ENCODE measurements at places on chromosomes 1 and 21.

DNA sequence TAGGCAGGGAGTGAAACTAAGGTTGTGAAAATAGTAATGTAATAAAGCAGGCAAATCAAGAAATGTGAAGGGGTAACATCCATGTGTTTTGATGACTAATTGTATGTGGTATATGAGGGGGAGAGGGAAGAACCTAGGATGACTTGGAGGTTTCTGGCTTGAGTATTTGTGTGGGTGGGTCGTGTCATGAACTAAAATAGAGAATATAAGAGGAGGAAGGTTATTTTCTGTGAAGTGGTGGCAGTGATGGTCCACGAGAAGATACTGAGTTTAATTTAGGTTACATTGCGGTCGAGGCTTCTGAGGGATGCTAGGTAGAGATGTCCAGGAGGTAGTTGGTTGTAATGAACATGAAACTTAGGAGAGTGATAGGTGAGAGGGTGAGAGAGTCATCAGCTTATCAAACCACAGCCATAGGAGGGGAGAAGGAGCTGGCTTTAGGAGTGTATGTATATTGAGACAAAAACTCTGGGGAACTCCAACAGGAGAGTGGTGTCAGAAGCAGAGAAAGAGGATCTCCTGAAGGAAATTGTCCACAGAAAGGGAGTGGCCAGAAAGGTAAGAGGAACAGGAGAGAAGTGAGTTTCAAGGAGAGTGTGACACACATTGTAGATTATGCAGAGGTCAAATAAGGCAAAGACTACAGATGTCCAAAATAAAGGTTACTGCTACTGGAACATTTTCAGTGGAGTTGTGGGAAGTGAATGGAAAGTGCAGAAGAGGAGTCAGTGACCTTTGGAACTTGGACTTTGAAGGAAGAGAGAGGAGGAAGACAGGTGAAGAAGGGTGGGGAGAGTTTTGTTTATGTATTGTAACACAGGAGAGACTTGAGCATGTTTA lies 89.0 kb upstream of the MACF1 start:
- no peak for DNase-seq

DNA sequence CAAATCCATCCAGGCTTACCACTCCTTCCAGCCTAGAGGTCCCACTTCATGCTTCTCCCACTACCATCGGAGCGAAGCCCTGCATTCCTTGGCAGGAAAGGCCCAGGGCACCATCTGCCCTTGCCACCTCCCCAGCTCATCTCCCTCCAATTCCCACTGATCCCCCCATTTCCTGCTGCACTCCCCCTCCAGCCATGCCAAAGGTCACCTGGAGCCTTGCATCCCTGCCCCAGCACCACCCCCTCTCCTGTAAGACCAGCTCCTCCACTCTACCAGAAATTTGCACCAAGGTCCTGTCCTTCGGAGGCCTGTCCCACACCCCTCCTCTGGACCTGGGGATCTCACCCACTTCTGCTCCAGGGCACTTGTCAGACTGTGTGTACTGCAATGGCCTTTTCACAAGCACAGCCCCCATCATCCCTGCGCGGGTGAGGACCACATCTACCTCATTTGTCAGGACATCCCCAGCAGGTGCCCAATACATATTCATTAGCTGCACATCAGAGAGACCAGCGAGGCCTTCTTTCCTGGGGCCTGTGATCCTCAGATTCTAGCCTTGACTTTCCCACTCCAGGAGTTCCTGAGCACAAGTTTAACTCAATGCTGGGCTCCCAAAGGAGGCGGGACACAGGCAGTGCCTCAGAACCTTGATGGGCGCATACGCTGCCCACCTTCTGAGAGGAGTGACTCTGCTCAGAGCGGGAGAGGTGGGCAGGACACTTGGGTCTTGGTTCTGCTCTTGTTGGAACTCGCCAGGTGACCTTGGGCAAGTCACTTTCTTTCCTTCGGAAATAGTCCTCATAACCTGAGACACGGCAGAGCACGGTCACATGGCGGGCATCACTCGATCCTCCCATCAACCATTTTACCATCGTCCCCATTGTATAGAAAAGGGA lies 49.9 kb upstream of the EDN2 start:
- no peak for DNase-seq

GRCh38 chr1:174157157-174157806 lies 2.0 kb upstream of the RABGAP1L start:
- DNase-seq: no peak

- no peak for DNase-seq
Observed at GRCh38 chr1:179166663-179167417, 62.6 kb downstream of the ABL2 start.

DNA sequence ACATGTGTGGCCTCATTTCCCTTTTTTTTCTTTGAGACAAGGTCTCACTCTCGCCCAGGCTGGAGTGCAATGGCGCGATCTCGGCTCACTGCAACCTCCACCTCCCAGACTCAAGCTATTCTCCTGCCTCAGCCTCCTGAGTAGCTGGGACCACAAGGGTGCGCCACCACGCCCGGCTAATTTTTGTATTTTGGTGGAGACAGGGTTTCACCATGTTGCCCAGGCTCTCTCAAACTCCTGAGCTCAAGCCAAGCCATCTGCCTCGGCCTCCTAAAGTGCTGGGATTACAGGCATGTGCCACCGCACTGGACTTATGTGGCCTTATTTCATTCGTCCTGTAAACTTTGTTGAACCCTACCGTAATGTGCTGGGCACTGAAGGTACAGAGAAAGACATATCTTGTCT lies 569 bp upstream of the WARS2 start:
- no peak for DNase-seq

- DNase-seq: no peak
Observed at GRCh38 chr1:28905921-28906666, 8.3 kb upstream of the EPB41 start.

- DNase-seq: no peak
Observed at GRCh38 chr1:116318897-116319296, 54.1 kb upstream of the ATP1A1 start.

DNA sequence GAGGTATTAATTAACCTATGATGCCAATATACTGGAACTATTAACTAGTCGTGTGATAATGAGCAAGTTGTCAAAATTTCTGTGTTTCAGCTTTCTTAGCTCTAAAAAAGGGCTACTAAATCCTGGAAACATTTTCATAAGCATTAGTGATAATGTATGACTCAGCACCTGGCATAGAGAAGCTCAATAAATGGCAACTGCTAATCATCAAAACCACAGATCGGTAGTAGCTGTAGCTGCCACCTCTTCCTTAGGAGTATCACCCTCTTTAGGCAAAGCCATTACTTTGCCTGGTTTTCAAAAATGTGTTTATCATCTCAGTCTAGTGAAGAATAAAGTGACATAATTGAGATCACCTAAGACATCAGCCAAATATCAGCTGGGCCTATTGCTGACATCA lies 75.5 kb downstream of the TPR start:
- no peak for DNase-seq

DNA sequence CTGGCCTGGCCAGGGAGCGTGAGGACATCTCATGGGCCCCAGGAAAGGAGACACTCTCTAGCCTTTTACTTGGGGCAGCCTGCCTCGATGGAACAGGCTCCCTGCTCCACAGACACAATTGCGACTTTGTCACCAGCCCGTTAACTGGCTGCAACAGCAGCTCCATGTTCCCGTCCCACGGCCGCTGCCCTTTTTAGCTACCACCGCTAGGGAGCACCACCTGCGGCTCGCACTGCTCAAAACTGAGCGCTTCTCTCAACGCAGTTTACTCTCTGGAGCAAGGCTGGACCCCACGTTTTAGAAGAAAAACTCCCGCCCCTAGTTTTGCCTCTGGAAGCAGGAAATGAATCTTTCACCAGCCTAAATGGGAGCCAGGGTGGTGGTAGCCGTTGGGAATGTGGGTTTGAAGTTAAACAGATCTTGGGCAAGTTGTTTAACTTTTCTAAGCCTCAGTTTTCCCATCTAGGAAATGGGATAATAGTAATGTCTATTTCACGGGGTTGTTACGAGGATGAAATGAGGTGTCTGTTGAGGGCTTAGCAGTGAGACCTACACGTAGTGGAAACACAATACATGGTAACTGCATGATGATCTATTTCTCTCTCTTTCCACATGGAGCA lies 3.5 kb upstream of the LRRC38 start:
- no peak for DNase-seq

GRCh38 chr1:1253972-1254666 lies 7.6 kb upstream of the C1QTNF12 start:
- DNase-seq: no peak

DNA sequence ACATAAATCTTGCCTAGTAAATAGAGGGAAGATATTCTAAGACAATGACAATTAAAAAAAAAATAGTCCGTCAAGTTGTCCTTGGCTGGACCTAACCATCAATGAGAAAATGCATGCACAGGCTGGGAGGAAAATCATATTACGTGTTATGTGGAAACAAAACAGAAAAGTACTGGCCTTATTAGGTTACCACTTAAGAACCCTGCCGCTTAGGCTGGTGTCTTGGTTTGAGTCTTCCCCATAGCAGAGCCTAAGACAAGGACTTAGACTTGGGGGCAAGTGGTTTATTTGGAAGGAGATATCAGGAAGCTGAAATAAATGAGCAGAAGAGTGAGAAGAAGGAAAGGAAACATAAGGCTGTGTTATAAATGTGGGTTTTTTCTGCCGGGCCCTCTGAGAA lies 186.4 kb downstream of the MRPL39 start:
- no peak for DNase-seq

DNA sequence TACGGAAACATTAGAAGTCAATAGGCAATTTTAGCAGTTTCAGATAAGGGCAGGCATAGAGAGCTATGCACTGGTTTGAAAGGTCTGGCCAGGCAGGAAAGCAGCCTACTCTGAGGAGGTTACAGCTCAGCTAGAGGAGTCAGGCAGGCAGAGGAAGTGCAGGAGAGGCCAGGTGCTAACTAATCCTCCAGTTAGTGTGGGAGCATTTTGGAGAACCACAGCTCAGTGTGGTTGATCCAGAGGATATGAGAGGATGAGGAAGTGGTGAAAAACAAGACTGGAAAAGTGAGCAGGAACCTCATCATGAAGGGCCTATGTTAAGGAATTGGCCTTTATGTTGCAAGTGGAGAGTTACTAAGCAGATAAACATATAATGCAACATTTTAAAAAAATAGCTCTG lies 282.4 kb upstream of the SGIP1 start:
- DNase-seq: no peak

DNA sequence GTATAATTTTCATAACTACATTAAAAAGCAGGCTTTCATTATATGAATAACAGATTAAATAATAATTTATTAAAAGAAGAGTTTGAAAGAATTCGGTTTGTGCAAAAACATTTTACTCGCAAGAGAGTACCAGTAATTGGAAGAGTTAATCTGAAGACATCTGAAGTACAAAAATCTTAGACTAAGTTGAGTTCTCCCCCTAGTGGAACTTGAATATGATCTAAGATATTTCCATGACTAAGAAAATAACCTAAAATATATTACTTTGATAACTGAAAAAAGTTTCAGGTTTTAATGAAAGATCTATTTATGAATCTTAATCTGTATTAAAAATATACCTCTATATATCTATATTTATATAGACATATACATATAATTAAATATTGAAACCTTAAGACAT lies 112.5 kb upstream of the GFI1 start:
- DNase-seq: no peak

DNA sequence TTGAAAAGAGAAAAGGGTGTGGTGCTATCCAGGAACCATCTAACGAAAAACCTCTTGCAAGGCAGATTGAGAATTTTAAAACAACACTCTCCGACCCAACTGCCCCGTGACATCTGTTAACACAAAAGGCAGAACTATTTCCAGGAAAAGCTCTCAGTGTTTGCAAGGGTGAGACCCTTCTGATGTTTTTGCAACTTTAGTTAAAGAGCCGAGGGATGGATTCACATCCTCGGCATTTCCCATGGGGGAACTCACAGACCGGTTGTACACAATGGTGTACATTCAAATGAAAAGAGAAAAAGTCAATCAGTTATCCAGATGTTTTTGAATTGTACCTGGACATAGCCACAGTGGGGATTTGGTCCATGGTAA lies 120.0 kb downstream of the NGF start:
- DNase-seq: no peak

GRCh38 chr1:10734962-10735544 lies 61.4 kb downstream of the CASZ1 start:
- no peak for DNase-seq

- peak; percentile 43 for DNase-seq
Observed at GRCh38 chr21:43667191-43667904, 8.0 kb downstream of the RRP1B start.

Data from HS-27A (cell line).